ENCODE measurements at places on chromosomes 4 and X.

GRCh38 chrX:37468124-37468739 is 103.2 kb upstream of the LANCL3 start:
- no peak for DNase-seq

- no peak for DNase-seq
These were observed 6.8 kb upstream of the CXCL3 start for GRCh38 chr4:74045247-74045646.

DNA sequence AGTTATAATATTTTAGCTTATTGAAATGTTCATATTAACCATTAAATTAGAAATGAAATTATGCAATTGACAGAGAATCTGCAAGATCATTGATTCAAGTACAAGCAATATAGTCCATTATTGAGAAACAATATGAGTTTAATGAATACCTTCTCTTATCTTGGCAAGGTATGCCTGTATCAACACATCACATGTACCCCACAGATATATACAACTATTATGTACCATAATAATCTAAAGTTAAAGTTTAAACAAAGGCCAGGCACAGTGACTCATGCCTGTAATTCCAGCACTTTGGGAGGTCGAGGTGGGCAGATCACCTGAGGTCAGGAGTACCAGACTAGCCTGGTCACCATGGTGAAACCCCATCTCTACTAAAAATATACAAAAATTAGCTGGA is 514.7 kb downstream of the PCDH7 start:
- DNase-seq = no peak

GRCh38 chrX:51860679-51861078 is 32.7 kb upstream of the MAGED1 start:
- DNase-seq = no peak

DNA sequence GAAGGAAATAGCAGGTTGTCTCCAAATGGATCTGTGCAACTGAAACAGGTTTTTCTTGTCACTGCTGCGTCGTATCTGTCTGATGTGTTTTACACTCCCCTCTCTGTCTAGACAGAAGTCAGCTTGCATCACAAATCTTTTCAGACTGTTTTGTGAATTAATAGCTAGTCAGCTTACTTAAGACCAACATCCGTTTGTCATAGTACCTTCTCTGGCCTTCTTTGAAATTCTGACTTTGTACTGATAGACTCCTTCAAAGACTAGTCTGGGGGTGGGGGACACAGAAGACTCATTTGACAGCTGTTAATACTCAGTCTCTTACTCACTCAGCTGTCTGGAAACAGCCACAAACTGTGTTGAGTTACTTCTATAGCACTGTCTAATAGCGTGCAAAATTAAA is 197.8 kb downstream of the PALLD start:
- DNase-seq = no peak
